ENCODE measurements at places on chromosomes 2 and 18.

GRCh38 chr2:215607766-215608165, 171.9 kb upstream of the FN1 start:
- no peak for ATAC-seq

DNA sequence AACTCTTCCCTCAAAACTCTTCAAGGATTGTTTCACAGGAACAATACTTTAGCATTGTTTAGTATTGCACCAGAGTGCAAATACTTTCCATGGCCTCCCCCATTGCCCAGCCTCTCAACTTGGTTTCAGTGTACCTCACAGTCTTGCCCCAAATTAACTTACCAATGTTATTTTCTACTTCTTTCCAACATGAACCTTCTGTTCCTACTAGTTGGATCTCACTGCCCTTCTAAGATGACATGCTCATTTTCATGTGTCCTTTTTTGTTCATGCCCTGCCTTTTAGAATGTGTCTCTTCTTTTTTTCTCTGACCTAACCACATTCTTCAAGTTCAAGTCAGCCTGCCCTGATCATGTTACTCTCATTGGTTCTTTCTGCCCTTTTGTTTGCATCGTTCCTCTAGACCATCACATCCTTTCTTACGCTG, 4.1 kb downstream of the SPATS2L start:
- no peak for ATAC-seq

GRCh38 chr2:223997938-223998337, 40.7 kb downstream of the MRPL44 start:
- ATAC-seq, result no peak

- no peak for ATAC-seq
Observed at GRCh38 chr2:225164401-225165050, 122.3 kb upstream of the DOCK10 start.

DNA sequence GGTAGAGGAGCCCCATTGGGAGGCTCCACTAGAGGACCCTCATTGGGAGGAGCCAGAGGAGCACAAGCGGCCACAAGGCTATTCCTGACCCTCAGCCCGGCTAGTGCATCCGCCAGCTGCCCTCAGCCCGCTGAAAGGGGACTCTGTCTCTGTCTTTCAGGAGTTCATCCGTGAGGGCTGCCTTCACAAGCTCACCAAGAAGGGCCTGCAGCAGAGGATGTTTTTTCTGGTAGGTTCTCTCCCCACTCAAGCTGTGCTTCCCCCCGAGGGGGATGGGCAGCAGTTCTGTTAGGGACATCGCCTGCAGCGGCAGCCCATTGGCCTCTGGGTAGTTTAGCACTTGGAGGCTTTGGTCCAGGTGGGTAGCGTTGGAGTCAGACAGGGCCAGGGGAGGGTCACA, 25.1 kb downstream of the STK25 start:
- no peak for ATAC-seq

DNA sequence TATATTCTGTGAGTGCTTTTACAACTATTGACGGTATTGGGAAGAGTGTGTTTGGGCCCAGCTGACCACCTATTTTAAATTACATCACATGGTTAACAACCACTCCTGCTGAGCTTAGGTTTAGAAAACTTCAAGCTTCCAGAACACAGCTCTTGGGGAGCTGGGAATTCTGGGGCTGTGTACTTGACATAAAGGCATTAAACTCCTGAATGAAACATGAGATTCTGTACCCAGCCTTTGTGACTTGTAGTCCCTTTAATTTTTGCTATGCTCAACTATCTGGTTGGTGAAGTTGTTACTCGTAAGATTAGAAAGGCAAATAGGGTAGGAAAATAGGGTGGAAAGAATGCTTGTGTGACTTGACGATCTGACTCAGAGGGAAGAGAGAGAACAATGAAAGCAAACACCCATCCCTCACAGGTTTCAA, 66.9 kb downstream of the LTBP1 start:
- no peak for ATAC-seq

GRCh38 chr18:13265008-13265910, 46.7 kb downstream of the LDLRAD4 start:
- peak; percentile 72 for ATAC-seq

GRCh38 chr2:230599853-230600252, 112.8 kb upstream of the CAB39 start:
- no peak for ATAC-seq

DNA sequence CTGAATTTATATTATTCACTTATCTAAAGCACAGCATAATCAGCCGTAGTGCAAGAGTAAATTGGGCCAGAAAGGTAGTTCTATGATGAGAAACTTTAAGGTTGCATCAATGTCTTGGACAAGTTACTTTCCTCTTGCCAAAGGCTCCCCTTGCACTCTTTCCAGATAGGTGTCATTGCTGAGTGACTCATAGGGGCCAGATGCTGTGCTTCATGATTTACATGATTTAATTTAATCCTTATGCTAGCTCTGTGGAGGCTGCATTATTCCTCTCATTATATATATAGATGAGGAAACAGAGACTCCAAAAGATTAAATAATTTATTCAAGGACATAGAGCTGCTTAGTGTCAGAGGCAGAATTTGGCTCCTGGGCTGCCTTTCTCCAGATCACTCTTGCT, 5.0 kb downstream of the CFAP221 start:
- ATAC-seq, result no peak

DNA sequence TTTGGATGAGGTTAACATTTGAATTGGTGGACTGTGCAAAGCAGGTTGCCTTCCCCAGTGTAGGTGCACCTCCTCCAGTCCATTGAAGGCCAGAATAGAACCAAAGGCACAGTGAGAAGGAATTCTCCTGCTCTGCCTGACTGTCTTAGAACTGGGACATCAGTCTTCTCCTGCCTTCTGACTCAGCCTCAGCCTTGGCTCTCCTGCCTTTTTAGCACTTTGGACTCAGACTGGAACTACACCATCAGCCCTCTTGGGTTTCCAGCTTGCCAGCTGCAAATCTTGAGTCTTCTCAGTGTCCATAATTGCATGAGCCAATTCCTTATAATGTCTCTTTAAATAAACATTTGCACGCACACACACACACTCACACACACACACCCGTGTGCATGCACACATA, 8.0 kb upstream of the TMEM177 start:
- no peak for ATAC-seq

DNA sequence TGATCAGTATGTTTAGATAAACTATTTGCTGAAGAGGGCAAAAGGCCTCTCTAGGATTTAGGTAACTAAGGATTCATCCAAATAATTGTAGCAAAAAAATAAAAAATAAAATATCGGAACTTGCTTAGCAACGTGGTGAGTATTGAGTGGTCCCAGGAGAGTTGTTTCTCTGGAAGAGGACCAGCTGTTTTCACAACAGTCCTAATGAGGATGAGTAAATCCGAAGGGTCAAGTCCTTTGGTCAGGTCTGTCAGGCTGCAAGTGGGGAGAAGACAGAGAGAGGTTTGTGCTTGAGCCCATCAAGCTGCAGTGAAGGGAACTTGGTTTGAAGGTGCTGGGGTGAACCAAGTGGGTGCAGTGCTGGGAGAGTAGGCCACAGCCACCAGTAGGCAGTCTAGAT, 539.2 kb downstream of the SLC4A3 start:
- ATAC-seq, result no peak

GRCh38 chr18:78368726-78369125, 610.9 kb upstream of the SALL3 start:
- no peak for ATAC-seq

DNA sequence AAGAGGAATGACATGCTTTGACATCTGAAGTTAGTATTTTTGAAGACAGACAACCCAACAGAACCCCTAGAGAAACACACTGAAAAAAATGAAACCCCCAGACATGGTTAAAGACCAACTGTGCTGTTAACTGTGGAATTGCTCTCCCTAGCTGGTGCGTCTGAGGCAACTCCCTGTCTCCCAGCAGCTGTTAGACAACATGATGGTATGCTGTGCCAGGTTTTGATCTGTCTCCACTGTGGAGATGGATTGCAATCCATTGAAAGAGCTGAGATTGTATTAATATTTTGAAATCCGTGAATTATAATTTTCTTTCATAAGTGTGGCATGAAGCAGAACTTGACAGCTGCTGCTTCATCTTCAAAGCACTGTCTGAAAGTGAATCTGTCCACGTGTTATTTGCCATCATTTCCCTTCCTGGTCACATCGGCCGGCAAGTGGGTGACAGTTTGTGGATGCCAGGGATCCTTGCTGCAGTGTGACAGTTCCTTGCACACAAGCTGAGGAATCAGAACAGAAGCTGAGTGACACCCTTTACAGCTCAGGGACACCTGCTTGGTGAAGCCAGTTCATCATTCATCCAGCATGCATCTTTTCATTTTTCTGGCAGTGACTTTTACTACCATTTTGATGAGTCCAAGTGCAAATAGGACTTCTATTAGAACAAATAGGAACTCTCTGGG, 58.2 kb upstream of the ACSL3 start:
- ATAC-seq, result no peak

GRCh38 chr2:195507447-195508138, 149.4 kb upstream of the SLC39A10 start:
- ATAC-seq, result no peak

DNA sequence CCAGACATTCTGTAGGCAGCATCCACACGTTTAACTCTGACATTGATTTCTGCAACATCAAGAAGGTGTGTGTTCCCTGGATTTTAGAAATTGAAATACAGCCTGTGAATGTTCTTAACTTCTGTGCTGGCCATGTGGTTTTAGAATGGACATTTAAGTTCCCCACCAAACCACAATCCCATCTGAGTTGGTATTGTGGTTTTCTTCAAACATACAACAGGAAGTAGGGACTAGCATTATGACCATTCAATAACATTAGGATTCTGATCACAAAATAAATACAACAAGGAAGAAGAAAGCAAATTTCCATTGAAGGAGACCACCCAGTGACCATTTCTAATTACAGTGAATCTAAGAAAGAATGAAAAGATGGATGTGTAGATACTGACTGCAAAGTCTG, 51.2 kb downstream of the MAP3K20 start:
- no peak for ATAC-seq

GRCh38 chr2:9095226-9095625, 91.7 kb upstream of the MBOAT2 start:
- ATAC-seq, result no peak

All from activated CD4-positive, CD25-positive, alpha-beta regulatory T cell treated with anti-CD3 and anti-CD28 coated beads, Interleukin-2, amount 50 U/mL, for 24 hours (primary cell).